NCI-H774 (cell line): ENCODE measurements at places on chromosomes 7 and 10.

- DNase-seq: no peak
Observed at GRCh38 chr7:139698844-139699243, 79.0 kb downstream of the HIPK2 start.

GRCh38 chr10:71090330-71090729 is 122.0 kb upstream of the UNC5B start:
- DNase-seq: no peak

DNA sequence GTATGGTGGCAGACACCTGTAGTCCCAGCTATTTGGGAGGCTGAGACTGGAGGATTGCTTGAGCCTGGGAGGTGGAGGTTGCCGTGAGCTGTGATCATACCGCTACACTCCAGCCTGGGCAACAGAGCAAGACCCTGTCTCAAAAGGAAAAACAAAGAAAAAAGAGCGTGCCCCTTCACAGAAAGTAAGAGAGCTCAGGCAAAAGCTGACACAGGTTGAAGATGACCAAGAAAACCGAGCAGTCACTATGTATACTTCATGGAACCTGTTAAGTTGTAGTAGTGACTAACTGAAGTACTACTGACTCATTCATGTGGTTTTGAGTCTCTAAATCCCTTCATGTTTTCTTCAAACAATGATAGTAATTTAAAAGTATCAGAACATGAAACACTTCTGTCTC is 1.2 kb upstream of the PRRT4 start:
- no peak for DNase-seq

DNA sequence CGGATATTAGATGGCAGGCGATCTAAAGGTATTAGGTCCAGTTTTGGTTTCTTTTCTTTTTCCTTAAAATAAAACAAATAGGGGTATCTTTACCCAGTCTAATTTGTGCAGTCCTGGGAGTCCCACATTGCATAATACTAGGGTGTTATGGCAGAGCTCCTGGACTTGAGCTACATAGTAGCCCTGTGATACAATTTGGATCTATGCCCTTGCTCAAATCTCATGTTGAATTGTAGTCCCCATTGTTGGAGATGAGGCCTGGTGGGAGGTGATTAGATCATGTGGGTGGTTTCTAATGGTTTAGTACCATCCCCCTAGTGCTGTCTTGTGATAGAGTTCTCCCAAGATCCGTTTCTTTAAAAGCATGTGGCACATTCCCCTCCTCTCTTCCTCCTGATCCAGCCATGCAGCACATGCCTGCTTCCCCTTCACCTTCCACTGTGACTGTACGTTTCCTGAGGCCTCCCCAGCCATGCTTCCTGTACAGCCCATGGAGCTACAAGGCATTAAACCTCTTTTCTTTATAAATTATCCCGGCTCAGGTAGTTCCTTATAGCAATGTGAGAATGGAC is 141.9 kb downstream of the RPS24 start:
- DNase-seq: no peak

DNA sequence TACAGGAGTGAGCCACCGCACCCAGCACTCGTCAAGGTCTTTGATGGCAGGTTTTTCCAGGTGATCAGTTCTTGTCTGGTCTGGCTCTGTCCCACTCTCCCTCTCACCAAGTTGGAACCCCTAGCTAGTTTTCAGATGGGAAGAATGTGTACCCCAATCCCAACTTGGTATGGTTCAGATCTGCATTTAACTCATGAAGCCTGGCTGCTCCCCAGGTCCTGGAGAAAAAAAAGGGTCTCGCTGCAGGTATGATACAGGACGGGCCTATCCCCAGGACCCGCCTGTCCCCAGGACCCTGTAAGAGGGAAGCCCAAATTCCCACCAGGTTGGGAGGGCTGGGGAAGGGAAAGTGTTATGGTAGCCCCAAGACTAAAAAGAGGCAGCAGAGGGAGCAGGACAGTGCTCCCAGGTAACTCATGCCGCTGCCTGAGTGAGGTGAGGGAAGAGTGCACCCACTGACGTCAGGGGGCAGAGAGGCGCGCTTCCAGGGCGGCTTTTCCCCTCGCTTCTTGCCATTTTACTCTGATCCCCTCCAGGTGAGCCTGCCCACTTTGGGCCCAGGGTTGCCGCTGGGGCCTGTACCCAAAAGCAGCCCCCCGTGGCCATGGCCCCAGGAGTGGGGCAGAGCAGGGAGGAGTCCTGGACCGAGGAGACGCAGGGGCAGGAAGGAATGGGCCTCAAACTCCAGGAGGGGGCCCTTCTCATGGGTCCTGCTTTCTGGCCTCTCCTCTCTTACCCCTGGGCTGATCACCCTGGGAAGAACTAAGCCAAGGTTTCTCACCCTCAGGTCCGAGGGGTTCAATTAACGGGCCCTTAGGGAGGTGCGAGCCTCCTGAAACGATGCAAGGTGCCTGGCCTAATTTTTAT is 36.4 kb upstream of the SRRM3 start:
- DNase-seq: no peak

DNA sequence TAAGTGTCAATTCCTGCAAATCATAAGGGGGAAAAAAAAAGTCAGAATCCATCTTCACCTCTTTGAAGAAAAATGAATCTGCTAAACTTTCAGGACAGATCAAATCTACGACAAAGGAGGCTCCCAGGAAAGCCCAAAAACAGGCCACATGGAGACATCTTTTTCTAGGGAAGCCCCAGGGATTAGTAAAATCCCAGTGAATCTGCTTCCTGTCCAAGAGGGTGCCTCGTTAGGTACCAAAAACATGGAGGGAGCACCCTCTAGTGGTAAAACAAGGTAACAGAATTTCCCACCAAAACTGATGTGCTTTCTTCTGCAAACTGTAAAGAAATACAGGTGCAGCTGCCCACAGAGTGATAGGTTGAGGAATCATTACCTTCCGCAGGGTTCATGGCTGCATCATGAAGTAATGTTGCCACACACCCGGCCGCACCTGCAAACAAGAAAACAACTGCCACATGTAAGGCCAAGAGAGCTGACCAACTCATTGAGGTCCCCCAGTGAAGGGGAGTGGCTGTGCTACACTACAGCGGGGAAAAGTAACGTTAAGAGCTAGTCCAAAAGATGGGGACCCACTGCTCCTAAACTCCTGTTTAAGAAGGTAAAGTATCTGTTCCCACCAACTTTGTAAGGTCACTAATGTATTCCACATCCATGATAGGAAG is 7.9 kb downstream of the SLC25A28 start:
- no peak for DNase-seq

DNA sequence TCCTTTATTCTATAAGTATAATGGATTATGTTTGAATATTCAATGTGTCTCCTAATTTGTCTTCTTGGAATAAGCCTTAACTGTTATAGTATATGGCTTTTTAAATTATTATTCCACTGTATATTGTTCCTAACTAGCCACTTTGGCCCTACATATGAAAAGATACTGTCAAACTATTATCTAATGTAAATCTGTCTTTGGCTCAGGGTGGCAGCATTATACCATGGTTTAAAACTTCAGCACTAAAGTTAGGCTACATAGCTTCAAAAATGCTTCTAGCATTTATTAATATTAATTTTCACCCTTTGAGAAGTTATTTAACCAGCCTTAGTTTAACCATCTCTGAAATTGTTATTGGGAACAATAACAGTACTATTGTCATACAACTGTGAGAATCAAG is 543.1 kb upstream of the MBL2 start:
- DNase-seq: no peak

DNA sequence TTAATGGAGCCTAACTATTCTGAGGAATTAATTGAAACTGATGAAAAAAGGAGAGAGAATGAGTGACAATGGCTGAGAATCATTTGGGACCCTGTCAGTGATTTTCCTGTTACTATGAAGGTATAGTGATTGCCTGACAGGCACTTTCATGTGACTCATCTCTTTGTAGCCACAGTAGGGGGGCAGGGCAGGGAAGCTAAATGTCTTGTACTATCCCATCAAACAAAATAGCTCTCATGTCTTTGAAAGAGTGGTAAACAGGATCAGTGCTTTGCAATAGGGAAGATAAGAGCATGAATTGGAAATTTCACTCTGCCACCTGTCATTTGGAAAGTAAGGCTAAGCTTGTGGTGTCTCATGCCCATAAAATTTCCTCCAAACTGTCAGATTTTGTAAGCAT is 94.5 kb upstream of the GSDME start:
- DNase-seq: no peak

DNA sequence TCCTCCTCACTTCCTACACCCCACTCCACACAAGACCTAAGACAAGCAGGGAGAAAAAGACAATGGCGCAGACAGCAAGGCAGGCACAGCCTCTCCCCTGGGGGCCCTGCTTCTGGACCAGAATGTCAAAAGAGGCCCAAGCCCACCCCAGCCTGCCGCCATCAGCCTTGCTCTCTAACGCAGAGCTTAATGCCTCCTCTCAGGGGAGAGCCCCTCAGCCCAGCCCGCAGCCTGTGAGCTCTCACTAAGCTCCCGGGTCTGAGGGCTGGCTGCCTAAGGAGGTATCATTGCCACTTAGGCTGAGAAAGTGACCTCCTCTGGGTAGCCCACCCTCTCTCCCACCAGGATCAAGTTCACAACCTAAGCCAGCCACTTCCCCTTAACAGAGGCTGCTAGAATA is 16.7 kb downstream of the SLIT1 start:
- no peak for DNase-seq

DNA sequence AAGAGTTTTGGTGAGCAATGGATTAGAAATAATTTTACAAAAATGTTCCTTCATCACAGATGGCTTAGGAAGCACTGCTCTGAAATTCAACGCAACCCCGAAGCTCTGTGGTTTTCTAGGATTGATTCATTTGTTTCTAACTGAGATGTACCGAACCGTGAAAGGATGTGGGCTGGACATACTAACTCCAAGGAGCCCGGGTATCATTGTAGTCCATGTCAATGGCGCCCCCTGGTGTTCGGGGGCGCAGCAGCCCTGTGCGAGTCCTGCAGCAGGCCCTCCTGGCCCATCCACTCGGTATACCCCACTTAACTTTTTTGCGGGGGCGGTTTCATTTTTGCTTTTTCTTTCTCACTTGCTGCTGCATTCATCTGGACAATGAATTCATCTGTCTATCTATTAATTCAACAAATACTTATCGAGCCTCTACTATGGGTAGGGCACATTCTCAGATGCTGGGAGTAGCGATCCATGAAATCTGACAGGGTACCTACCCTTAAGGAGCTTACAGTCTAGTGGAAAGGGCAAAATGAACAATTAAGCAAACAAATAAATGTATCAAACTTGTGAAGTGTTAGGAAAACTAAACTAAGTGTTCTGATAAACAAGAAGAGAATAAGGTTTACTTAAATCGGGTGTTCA is 25.2 kb upstream of the ITPRID1 start:
- no peak for DNase-seq

GRCh38 chr7:70926666-70927065 is 205.3 kb upstream of the GALNT17 start:
- DNase-seq: no peak

GRCh38 chr10:88853155-88853881 is 1.7 kb upstream of the ANKRD22 start:
- DNase-seq: no peak

- DNase-seq: no peak
Observed at GRCh38 chr10:77541247-77541646, 96.4 kb downstream of the KCNMA1 start.
